Daoy (cell line): ENCODE measurements at places on chromosomes 2 and 18. TPM values are rescaled to one million over a fixed set of nuclear protein-coding genes. Genes with fewer than 3 reads are reported as not detected.
A peak's percentile ranks its signal among the peaks of the same experiment; 100 is the strongest.

Gene ZNF385B
- total RNA-seq = not detected in 2 replicates

Gene CFC1
- total RNA-seq = not detected in 2 replicates

Gene RBMS1
- total RNA-seq = 67.2 and 73.3 TPM in 2 replicates

Gene MC4R
- not detected in 2 replicates for total RNA-seq

Gene FBXO41
- 0.98 and 1.3 TPM in 2 replicates for total RNA-seq

DNA sequence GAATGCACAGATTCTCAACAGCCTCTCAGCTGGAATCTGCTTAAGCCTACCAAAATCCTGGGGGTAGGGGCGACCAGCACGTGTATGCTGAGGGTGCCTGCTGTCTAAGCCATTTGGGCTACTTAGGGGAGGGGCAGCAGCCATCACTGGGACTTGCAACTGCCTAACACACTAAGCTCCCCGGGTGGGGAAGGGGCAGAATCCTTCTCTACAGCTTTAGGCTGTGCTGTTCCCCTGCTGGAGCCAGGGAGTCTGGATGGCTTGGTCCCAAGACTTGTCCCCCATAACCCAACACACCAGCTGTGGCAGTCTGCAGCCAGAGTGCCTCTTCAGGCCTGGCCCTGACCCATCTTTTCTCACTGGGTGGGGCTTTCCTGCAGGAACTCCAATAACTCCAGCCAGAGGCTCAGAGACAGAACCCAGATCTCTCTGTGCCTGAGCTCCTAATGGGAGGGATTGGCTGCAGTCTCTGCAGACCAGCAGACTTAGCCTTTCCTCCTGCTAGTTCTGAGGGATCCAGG lies 305.4 kb upstream of the RND3 start:
- no peak for DNase-seq

DNA sequence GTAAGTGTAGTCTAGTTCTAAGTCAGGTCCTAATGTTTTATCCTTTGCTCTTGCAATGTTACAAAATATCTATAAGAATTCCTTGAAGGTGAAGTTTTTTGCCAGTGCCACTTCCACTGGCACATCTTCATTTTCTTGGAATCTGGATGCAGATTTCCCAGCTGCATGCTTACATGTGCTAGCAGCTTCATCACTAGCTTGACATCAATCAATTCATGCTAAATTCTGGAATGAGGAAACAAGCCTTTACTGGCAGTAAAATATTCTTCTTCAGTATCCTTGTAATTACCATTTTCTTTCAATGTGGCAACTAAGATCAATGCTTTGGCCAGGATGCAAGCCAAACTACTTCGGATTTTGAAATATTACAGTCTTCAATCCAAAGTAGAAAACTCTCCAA lies 200.6 kb upstream of the SIX2 start:
- no peak for DNase-seq

DNA sequence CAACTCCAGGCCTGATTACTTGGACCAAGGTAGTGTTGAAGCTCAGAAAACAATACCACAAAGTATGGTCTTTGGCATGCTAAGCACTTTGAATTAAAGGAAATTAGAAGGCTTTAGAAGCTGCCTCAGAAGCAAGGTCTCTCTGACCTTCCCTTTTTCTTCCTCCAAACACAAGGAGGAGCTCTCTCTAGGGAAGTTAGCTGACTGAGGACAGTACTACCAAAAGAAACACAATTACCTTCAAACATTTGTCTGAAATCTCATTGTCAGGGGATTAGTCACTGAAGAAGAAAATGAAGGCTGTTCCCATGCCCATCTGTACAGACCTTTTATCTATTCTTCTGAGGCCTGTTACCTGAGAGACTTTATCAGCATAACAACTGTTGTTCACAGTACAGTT lies 279.3 kb downstream of the CDH20 start:
- DNase-seq = no peak

DNA sequence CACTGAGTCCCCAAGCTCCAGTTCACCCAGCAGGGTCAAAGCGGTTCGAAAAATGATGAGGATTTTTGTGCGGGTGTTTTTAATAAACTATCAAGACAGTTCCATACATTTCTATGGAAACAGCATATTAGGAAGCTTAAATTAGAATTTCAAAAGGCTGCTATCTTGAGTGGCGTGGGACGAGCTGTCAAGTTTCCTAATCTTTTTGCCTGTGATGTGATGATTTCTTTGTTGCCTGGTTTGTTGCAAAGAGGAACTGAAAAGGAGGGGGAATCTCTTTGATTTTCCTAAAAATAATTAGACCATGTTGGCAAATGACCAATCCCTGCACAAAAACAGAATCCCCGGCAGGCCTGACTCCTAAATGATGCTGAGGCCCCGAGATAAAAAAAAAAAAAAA lies 66.1 kb upstream of the ATG16L1 start:
- DNase-seq = no peak

DNA sequence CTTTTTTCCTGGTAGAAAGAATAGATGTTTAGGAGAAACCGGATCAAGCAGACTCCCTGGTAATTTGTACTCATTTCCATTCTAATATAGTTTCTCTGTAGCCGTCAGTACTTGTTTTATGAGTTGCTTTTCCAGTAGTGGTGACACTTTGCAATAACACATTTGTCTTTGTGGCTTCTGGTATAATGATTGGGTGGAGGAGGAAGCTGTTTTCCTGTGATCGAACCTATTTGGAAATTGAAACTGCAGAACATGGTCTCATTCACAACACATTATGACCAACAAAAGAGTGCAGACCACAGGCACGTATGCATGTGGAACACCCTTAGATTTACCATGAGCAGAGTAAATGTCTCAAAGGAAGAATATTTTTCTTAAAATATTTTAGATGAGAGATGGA lies 7.6 kb upstream of the SERPINB12 start:
- no peak for DNase-seq

DNA sequence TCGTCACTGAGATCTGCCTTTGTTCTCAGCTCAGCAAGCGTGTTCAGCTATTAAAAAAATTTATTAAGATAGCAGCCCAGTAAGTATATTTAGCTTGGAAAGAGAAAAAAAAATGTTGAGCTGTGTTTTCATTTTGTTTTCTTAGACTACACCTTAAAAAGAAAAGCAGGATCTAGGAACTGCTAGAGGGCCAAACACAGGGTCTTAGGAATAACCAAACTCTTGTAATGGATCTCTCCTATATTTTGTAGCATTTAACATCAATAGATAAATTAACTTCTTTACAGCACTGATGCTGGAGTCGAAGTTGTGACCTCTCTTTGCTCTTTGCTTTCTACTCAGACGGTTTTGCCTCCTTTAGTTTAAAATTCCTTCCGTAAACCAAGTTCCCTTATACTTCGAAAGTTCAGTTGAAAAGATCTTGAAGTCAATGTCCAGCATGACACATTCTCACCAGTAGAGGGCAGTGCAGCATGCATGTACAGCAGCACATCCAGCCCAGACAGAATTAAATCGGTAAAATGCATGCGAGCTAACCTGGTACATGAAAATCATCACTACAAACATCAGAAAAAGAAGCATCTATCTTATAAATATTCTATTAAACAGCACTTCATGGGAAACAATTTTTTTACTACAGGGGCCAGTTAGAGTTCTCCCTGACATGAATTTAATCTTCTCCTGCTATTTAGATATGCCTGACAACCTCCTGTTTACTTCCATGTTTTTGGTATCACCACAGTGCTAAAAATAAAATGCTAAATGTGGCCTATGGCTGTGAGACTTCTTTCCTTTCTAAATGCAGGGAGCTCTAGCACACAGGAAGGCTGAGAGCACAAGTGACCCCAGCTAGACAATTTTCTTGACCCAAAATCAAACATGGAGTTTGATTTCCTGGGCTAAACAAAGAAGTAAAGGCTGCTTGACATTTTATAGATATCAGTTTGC lies 48.2 kb upstream of the MAP3K20 start:
- peak; percentile 81 for DNase-seq

GRCh38 chr2:182426082-182426917 lies 536 bp downstream of the PDE1A start:
- no peak for DNase-seq
